Ovary (tissue), 10 donors: ENCODE measurements at places on chromosomes 3 and 15.

GRCh38 chr3:161579395-161580126 lies 83.0 kb downstream of the OTOL1 start:
- no peak for DNase-seq

- no peak for DNase-seq
These were observed 12.9 kb upstream of the TMC3 start for GRCh38 chr15:81386947-81387346.

- no peak for DNase-seq
These were observed 95.2 kb upstream of the RBMS3 start for GRCh38 chr3:29185706-29186105.

- no peak for DNase-seq
These were observed 483.6 kb downstream of the GBE1 start for GRCh38 chr3:81277853-81278252.

DNA sequence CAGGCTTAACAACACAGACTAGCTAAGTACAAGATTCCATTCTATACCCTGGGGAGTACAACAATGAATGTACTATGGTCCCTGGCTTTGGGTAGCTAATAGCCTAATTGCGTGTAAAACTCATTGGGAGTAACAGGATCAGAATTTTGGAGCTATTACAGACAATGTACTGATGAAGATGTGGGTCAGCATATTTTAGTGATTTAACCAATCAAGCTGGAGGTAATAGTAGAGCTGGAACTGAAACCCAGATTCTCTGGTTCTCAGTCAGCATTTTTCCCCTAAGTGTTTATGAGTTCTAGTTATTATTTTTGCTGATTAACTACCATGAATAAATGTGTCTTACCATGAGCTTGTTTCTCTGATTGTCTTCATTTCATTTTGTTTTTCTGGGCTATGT lies 578.7 kb downstream of the NLGN1 start:
- no peak for DNase-seq

GRCh38 chr3:38853011-38853410 lies 37.0 kb upstream of the SCN10A start:
- DNase-seq, result no peak

GRCh38 chr15:41653760-41654159 lies 6.4 kb upstream of the MGA start:
- DNase-seq, result no peak

DNA sequence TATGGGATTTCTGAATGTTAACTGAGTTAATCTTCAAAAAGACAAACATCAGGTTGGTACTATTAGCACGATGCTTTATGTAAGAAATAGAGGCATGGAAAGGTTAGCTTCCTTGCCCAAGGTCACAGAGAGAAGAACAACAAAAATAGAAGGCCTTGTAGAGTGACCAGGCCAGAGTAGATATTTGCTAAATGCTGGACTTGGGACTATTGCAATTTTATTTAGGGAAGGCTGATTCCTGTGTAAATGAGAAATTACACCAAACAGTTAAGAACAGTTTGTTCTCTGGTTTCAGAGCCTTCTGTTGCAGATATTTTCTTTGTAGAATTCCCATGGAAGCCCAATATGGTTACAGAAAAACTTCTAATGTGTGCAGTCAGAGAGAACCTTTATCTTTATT lies 16.4 kb upstream of the SLITRK3 start:
- no peak for DNase-seq

DNA sequence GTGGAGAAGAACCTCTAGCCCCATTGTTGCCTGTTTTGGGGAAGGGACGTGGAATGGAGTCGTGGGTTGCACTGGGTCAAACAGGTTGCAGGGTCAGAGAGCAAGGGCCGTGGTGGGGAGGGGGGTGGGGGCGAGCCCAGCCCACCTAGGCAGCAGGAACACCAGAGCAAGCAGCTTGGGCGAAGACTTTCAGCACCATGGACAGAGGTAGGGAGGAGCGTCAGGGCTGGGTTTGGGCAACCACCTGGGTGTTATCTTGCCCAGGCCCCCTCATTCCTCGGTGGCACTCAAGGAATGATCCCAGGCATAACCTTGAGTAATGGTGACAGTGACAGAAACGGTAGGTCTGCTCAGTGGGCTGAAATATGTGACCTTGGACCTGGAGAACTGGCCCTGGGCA lies 45.9 kb upstream of the TMEM115 start:
- no peak for DNase-seq

GRCh38 chr3:196969134-196969659 lies 564 bp upstream of the PIGZ start:
- DNase-seq, result no peak

GRCh38 chr3:775178-775880 lies 317.5 kb upstream of the CNTN6 start:
- no peak for DNase-seq

- DNase-seq, result peak; percentile 32
These were observed at the start of gene HOMER2 for GRCh38 chr15:82952158-82953081. Gene HOMER2 (minus strand): TSS chr15:82952720. CDS start chr15:82952535, 185 bp downstream.

- peak; percentile 15 for DNase-seq
These were observed 45.5 kb upstream of the SLC41A3 start for GRCh38 chr3:126129398-126129891.

DNA sequence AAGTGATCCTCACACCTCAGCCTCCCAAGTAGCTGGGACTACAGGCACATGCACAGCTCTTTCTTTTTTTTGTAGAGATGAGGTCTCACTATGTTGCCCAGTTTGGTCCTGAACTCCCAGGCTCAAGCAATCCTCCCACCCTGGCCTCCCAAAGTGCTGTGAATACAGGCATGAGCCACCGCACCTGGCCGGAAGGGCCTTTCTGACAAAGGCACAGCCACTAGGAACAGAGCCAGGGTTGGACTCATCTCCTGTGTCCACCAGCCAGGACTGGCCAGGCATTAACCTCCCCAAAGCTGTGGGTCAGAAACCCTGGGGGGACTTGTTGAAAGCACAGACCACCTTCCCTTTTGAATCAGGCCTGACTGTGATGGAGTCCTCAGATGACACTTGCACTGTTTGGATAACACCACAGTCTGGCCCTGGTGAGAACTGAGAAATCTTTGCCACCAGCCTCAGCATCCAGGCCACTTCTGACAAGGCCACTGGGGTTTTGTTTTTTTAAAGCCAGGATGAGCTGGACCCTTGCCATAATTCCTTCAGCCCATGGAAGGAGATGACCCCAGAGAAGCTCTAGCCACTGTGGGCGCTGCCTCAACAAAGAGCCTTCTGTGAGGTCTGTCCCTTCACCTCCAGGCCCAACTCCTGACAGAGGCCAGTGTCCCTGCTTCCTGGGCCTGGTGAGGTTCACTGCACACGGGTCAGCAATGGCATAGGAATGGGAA lies 4.8 kb downstream of the TKT start:
- DNase-seq, result no peak
